A172 (cell line): ENCODE measurements at places on chromosomes 1 and 21.

DNA sequence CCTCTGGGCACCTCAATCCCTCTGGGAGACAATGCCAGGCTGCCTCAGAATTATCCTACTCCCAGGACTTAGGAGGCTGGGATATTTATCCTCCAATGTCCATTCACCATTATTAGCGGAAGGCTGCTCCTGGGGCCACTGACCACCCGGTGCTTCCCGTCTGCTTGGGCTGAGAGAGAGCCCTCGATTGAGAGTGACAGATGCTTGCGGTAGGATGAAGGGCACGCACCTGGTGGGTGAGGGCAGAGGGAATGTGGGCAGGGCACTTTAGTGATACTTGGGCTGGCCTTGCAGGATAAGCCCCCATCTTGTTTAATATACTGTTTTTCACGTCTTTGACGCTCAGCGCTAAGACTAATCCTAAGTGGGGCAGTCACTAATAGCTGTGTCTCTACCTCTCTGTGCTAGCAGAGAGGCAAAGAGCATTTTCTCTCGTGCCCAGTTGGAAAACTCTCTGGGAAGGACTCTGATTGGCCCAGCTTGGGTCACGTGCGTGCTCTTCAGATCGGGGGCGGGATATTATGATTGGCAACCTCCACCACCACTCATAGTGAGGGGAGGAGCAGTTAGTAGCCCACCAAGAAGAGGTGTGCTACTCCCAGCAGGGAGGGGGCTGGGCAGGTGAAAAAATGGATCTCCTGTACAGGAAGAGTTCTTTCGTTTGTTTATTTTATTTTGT lies 10.6 kb upstream of the PARS2 start:
- peak; percentile 22 for DNase-seq

DNA sequence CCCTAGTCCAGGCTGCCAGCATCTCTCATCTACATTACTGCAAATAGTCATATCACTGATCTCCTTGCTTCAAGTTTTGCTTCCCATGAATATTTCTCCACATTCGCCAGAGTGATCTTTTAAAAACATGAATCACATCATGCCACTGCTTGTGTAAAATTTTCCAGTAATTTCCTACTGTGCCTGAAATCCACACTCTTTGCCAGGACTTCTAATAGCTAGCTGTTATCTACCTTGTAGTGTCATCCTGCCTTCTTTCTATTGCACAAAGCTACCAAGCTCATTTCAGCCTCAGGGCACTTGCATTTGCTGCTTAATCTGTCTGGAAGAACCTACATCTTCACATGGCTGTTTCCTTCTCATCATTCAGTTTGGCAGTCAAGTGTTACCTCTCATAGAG lies 33.9 kb upstream of the ZNF362 start:
- no peak for DNase-seq

GRCh38 chr1:86155807-86156565 lies 586 bp downstream of the COL24A1 start:
- DNase-seq, result no peak

DNA sequence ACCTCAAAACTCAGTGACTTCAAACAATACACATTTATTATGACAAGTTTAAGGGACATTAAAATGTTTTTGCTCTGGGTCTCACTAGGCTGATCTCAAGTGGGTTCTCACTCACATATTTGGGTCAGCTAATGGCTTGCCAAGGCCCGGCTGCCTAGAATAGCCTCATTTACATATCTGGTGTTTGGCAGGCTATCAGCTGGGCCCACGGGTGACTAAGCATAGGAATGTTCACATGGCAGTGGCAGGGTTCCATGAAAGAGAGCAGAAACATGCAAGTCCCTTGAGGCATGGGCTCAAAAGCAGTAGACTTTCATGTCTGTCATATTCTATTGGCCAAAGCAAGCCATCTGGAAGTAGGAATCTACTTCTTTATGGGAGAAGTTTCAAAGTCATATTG lies 492.6 kb downstream of the KCNT2 start:
- peak; percentile 47 for DNase-seq

- peak; percentile 61 for DNase-seq
These were observed 17.4 kb upstream of the ENAH start for GRCh38 chr1:225670356-225670755.

GRCh38 chr1:28860332-28861073 lies 48.5 kb downstream of the OPRD1 start:
- DNase-seq, result peak; percentile 80

DNA sequence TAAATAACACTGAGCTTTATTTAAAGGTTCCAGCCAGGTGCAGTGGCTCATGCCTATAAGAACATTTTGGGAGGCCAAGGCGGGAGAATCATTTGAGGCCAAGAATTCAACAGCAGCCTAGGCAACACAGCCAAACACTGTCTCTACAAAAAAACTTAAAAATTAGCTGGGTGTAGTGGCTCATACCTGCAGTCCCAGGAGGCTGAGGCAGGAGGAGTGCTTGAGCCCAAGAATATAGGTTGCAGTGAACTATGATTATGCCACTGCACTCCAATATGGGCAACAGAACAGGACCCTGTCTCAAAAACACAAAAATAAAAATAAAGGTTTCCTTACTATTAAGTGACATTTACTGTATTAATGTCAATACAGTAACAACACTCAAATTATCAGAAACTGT lies 2.1 kb downstream of the TAF12 start:
- DNase-seq, result peak; percentile 3

- DNase-seq, result no peak
These were observed 8.1 kb downstream of the GNAI3 start for GRCh38 chr1:109556563-109556962.

DNA sequence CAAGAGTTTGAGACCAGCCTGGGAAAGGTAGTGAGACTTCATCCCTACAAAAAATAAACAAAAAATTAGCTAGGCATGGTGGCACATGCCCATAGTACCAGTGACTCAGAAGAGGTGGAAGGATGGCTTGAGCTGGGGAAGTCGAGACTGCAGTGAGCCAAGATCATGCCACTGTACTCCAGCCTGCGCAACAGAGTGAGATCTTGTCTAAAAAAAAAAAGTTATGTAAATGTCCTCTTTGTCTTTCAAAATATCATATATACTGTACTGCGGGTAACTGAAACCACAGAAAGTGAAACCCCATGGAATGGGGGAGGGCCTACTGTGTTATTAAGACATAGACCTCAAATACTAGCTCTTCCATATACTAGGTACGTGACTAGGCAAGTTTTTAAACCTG lies 20.8 kb downstream of the ACADM start:
- DNase-seq, result no peak

GRCh38 chr1:1892763-1893120 lies 1.9 kb upstream of the GNB1 start:
- DNase-seq, result no peak

DNA sequence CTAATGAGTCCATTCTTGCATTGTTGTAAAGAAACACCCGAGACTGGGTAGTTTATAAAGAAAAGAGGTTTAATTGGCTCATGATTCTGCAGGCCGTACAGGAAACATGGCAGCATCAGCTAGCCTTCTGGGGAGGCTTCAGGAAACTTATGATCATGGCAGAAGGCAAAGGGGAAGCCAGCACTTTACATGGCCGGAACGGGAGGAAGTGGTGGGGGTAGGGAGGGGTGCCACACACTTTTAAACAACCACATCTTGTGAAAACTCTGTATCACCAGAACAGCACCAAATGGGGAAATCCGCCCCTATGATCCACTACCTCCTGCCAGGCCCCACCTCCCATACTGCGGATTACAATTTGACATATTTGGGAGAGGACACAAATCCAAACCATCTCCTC lies 43.9 kb downstream of the NOS1AP start:
- no peak for DNase-seq

GRCh38 chr1:172381946-172382345 lies 38.5 kb upstream of the C1orf105 start:
- no peak for DNase-seq
